Osteocyte (in vitro differentiated cells): ENCODE measurements at places on chromosomes 6 and 20. TPM values are rescaled to one million over a fixed set of nuclear protein-coding genes. Genes with fewer than 3 reads are reported as not detected.

DNA sequence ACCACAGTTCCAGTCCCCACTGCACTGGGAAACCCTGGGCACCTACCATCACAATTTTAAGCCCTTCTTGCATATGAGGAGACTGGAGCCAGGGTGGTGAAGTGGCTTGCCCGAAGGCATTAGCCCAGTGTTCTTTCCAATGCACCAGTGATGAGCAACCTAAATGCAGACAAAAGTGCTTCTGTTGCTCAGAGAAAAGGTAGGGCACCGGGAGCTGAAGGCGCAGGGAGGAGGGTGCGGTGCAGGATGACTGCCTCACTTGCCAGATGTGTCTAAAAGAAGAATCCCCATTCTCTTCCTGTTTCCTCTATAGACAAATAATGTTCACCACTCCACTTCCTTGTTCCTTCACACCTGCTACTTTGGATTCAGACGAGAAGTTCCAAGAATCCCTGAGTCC lies 86.5 kb downstream of the QRSL1 start:
- DNase-seq, result no peak

The RIPOR3 gene
- 0.11 and 0.37 TPM in 2 replicates for total RNA-seq

DNA sequence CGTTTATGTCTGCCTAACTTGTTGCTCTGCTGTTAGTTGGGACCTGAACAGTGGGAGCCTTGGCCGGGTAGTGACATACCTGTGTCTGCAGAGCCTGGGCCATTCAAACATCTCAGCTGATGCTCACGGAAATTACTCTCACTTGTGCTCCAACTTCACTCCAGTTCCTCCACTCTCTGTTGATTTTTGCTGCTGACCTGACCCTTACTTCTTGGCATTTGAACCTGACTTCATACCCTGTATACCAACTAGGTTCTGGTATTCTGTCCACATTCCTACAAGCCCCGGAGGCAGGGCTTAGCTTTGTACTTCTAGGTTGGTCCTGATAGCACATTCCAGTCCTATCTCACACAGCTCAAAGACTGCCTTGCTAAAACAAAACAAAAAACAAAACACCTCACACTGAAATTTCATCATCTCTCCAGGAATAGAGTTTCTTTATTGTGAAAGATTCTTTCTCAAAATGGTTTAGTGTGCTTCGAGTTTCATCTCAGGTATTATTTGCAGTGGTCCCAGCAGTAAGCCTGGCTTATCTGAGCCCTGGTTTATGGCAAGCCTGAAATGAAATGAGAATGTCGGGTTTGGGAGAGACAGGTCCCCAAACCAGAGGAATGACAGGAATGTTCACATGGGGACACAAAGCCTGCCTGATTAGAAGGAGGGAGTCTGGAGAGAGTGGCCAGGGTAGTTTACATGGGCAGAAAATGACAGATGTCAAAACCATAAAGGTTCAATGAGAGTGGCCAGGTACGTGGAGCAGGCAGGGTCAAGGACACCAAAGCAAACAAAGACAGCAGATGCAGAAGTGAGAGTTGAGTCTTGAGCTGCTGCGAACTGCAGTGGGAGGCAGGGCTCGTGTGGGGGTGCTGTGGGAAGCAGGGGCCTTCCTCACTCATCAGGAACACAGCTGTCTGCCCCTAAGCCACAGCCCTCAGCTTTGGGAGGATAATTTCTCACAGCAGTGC lies 174.2 kb upstream of the HDAC2 start:
- no peak for DNase-seq

DNA sequence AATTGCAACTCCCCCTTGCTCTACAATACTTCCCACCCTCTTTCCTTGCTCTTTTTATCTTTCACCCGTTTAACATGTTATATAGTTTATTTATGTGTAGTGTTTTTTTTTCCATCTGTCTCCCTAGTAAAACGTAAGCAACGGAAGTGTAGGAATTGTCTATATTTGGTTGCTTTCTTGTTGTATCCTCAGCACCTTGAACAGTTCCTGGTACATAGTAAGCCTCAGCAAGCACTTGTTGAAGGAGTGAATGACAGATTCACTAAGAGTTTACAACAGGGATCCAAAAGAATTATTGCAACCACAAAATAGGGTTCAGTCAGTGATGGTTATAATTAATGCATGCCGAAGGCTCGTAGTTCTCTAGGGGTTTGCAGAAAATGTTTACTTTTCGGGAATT lies 242.7 kb downstream of the SAMD5 start:
- DNase-seq, result no peak

GRCh38 chr6:48101290-48101689 lies 9.7 kb downstream of the PTCHD4 start:
- no peak for DNase-seq

The KHDC1 gene
- total RNA-seq, result 4.1 and 4.5 TPM in 2 replicates

The SLC35B2 gene
- 77.0 and 88.4 TPM in 2 replicates for total RNA-seq

- no peak for DNase-seq
These were observed 45.9 kb upstream of the AIG1 start for GRCh38 chr6:143014764-143015163.

DNA sequence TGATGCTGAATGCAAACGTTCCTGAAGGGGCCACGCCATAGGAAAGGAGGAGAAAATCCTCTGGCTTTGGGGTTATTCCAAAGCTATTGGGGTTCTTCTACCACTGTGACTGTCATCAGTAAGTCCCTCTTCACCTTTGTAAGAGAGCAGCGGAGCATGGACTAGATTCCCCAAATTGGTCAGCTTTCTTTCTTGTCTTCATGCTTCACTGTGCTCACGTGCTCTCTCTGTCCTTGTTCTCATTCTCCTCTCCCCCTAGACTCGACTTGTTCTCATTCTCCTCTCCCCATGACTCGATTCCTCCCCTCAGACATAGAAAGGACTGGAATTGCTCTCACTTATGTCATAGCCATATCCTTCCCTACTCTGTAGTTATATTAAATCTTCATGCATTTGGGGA lies 54.8 kb upstream of the ADGRG6 start:
- DNase-seq, result no peak

GRCh38 chr6:39049575-39050283 lies 1.1 kb downstream of the GLP1R start:
- no peak for DNase-seq

DNA sequence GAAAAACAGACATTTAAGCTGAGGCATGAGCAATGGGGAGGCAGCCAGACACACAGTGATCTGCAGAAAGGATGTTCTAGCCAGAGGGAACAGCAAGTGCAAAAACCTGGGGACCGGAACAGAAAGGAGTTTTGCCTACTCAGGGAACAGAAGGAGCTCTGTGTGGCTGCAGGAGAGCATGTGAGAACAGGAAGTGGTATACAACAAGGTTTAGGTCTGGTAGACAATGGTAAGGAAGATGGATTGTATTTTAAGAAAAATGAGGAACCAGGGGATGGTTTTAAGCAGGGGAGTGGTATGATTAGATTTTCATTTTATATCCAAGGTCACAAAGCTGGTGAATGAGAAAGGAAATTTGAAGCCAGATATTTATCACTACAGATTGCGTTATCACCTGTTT lies 157.5 kb downstream of the UNC5CL start:
- DNase-seq, result no peak

The HRH3 gene
- total RNA-seq, result not detected in 2 replicates

The MPC1 gene
- total RNA-seq, result 27.7 and 29.1 TPM in 2 replicates

The IFT52 gene
- 50.4 and 55.3 TPM in 2 replicates for total RNA-seq

DNA sequence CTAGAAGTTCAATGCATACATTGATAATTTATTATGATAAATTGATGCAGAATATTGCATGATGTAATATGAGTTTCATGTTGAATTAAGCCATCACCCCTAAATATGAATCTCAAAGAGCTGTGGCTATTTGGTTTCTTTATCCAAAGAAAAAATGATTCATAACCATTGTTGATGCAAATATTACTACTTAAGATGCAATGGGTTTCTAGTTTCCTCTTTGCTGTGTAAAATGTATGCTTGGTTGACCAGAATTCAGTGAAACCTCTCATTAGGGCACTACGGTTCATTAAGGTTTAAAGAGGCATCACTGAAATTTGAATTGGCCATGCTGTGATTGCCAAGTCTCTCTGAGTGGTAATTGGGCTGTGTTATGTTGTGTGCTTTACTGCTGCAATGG lies 492.5 kb upstream of the FLRT3 start:
- no peak for DNase-seq

The MOCS1 gene
- total RNA-seq, result 14.9 and 15.1 TPM in 2 replicates

DNA sequence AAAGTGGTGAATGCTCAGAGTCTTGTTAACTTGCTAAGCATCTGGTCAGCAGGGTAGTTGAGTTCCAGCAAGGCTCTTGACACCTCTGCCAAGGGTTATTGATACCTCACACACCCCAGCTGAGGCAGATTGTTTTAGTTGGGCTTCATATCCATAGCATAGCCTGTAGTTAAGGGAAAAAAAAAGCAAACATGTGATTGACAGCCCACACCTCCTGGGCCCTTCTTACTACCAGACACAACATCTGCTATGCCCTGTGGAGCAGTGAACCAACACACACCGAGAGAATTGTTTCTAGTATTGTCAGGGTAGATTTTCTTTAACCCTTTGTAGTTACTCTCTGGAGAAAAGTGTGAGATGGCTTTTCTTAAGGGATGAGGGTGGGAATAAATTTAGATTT lies 697.0 kb upstream of the POU3F2 start:
- DNase-seq, result no peak

- no peak for DNase-seq
These were observed 2.0 kb downstream of the TRAF3IP2 start for GRCh38 chr6:111603685-111604084.

- no peak for DNase-seq
These were observed 100.3 kb upstream of the MTHFD1L start for GRCh38 chr6:150765067-150765764.

- no peak for DNase-seq
These were observed 159.4 kb upstream of the GGTLC1 start for GRCh38 chr20:24147961-24148360.

DNA sequence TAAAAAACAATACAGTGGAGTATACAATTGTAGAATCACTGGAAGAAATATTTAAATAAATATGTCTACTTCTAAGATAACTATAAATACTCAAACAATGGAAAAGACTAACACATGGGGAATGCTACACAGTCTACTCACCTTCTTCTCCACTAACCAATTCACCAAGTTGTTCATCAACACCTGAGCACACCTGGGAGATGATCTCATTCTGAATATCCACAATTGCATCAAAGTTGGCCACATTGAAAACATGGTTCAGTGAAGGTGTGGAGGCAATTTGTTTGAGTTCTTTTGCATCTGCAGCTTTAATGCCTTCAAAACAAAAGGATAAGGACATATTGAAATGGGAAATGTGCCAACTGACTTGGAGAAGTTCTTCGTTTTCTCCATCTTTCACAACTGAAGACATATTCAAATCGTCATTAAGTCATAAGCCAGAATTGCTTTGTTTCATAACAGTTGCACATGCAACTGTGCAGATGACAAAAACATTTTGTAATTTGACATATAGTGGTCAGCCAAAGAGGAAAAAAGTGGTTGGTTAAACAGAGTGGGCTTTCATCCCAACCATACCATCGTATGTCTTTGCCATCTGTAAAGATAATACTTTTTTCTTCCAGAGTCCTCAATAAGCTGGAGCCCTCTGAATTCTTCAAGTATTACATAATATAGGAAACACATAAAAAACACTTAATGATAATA lies 17.5 kb downstream of the COL12A1 start:
- DNase-seq, result no peak

The APMAP gene
- total RNA-seq, result 76.3 and 80.0 TPM in 2 replicates

The GPX5 gene
- not detected in 2 replicates for total RNA-seq

GRCh38 chr6:36920546-36920945 lies 34.0 kb upstream of the PI16 start:
- no peak for DNase-seq

GRCh38 chr6:3997177-3997770 lies 81.7 kb downstream of the FAM217A start:
- DNase-seq, result no peak

- no peak for DNase-seq
These were observed 23.6 kb downstream of the DTD1 start for GRCh38 chr20:18611492-18611891.

DNA sequence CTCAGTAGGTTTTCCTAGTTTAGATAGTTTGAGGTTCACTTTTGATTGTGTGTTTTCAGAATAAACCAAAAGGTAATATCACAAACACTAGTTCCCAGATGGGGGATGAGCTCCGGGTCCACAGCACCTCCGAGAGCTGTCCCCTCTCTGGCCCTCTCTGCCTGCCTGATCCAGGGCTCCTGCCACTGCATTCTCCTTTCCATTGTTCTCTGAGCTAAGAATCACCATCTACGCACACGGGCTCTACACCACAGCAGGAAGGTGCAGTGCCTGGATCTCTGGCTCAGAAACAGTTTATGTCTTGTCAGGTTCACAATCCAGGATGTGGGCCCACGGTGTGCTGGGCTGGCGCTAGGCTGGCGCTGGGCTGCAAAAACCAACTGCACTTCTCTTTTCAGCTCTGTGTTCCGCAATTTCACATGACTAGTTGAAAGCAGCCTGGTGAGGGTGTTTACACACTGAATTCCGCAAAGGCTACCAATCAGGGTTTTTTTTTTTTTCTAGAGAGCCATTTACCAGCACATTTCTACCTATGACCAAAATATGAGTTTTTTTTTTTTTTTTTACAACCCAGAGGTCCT lies 167.5 kb downstream of the SOD2 start:
- no peak for DNase-seq

DNA sequence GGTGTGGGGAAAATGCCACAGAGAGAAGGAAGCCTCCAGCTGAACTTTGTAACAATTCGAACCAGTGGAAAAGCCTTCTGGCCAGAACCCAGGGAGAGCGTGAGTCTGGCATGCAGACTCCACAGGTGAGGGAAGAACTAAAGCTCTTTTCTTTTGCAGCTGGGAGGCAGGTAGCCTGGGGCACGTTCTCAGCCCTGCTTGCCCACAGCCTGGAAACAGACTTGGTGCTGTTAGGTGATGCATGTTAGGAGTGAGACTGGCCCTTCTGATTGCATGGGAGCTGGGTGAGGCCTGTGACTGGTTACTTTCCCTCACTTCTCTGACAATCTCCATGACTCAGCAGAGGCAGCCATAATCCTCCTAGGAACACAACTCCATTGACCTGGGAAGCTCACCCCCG lies 34.2 kb downstream of the PROKR2 start:
- DNase-seq, result no peak

The PLCB1 gene
- 32.1 and 33.3 TPM in 2 replicates for total RNA-seq

DNA sequence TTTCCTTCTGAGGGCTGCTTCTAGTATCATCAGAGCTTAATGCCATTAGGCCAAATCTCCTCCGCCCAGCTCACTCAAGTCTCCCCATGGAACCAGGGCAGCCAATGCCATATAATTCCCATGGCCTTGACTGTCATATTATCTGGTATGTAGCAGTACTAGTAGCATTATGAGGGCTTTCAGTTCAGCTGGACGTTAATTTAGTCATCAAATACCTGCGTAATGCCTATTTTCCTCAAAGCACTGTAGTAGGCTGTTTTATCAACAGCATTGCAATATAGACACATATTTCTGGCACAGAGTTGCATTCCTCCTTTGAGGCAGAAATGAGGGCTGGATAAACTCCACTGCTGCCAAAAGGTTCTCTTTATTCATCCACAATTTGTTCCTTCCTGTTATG lies 1.7 kb downstream of the KCTD20 start:
- DNase-seq, result no peak
